Neural crest cell (in vitro differentiated cells): ENCODE measurements at places on chromosomes 2 and 18. TPM values are rescaled to one million over a fixed set of nuclear protein-coding genes. Genes with fewer than 3 reads are reported as not detected.

DNA sequence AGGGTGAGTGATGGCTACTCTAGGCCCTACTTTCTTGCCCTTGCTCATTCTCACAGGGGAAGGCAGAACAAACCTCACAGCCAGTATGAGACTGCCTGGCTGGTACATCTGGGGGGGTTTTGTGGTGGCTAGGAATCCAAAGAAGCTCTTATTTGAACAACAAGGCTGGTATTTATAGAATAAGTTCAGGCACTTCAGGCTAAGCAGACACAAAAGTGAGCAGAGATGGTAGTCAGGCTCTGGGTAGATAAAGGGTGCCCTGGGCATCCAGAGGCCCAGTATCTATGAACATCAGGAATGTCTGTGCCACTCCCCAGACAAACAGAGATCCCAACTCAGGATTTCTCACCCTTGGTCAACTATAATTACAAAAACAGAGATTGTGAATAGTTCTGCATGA lies 57.2 kb upstream of the RTN4 start:
- DNase-seq: no peak

The ZNF521 gene
- total RNA-seq: 86.1 and 87.9 TPM in 2 replicates

The NETO1 gene
- 6.1 and 6.9 TPM in 2 replicates for total RNA-seq

DNA sequence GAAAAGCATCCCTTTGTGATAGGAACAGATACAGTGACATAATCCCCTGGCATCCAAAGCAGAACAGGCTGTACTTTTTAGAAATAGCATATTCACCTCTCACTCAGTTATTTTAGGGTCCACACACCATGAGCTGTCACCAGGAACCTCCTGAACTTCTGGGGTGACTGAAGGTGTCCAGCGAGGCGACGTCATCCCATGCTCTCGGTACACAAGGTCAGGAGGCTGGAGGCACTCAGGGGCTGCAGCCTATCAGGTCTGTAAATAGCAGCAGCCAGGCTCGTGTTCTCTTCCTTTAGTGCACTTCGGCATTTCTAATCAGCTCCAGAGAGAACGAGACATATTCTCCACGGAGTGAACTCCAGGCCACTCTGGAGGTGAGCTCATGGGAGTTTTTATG lies 98.3 kb downstream of the GATA6 start:
- no peak for DNase-seq

The HOXD13 gene
- total RNA-seq: not detected in 2 replicates

The PLEKHM3 gene
- 6.8 and 6.9 TPM in 2 replicates for total RNA-seq

The PPP1R1C gene
- total RNA-seq: 1.7 and 2.2 TPM in 2 replicates

GRCh38 chr2:216181351-216181750 lies 72.2 kb downstream of the XRCC5 start:
- no peak for DNase-seq

GRCh38 chr18:76686737-76687231 lies 135.6 kb upstream of the ZNF236 start:
- DNase-seq: peak; percentile 57

The GKN1 gene
- not detected in 2 replicates for total RNA-seq

The SUMO1 gene
- 128 and 139 TPM in 2 replicates for total RNA-seq

GRCh38 chr2:63555299-63555698 lies 33.0 kb downstream of the WDPCP start:
- no peak for DNase-seq

DNA sequence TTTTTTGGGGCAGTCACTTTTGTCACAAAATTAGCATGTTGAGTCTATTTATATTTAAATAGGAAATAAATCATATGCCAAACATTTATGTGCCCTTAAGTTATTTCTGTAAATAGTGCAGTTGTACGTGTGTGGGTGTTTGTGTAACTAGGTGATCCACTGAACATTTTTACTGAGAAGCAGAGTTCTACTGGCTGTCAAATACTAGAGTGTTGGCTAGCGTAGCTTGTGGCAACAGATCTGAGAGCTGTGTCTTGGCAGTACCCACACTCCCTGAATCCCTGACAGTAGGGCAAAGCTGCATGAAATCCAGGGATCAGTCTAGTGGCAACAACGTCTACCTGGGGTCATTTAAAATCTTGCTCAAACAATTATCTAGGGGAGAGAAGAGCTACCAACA lies 273.1 kb upstream of the SLC8A1 start:
- DNase-seq: no peak

GRCh38 chr2:177917169-177917568 lies 155.4 kb downstream of the PDE11A start:
- no peak for DNase-seq

GRCh38 chr18:13229001-13229671 lies 10.6 kb downstream of the LDLRAD4 start:
- no peak for DNase-seq

- no peak for DNase-seq
Observed at GRCh38 chr2:201854841-201855240, 48.5 kb downstream of the CDK15 start.

DNA sequence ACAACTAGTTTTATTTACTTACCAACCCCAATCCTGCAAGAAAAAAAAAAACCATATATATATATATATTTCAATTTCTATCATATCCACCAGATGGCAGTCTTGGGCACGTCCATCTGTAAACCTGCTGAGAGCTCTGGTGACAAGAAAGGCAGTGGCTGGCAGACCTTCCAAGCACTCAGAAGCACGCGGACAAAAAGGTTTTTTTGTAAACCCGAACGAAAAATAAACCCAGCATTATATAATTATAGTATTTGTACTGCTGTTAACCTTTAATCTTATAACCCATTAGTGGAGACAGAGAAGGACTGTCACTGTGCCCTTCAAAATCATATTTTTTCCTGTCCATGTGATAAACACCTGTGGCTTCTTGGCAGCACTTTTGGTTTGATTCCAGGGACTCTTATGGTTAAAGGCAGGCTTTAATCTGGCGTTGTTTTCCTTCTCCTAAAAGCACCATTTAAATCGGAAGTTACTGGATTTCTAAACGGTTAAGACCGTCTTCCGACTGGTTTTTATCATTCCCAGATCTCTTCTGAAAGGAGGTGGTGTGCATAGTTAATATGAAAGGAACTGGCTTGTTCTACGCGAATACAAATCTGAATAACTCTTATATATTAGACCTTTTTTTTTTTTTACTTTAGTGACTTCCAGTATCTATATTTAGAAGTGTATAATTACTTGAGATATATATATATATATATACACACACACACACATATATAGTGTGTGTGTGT lies 31.0 kb upstream of the SLC3A1 start:
- DNase-seq: peak; percentile 35

The ACKR3 gene
- 24.5 and 26.2 TPM in 2 replicates for total RNA-seq

The BOLL gene
- total RNA-seq: not detected in 2 replicates

DNA sequence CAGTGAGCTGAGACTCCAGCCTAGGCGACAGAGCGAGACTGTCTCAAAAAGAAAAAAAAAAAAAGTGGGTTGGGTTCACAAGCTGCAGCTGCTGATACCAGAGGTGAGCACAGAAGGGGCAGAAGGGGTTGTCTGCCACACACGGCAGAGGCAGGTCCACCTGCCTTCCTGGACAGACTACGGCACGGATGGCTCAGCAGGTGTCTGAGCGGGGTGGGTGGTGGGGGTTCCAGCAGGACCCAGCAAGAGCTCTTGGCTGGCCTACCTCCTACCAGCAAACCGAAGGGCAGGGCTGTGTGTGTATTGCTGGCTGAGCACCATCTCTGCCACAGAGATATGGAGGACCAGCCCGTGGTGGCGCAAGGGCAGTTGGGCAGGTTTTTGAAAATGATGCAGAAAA lies 130.4 kb upstream of the ASB18 start:
- DNase-seq: no peak

The UXS1 gene
- total RNA-seq: 50.2 and 55.4 TPM in 2 replicates

GRCh38 chr2:105802587-105802986 lies 57.9 kb downstream of the NCK2 start:
- DNase-seq: no peak

The CEBPZOS gene
- not detected in 2 replicates for total RNA-seq

GRCh38 chr2:84924173-84925106 lies 19.0 kb downstream of the TMSB10 start:
- DNase-seq: no peak

- DNase-seq: no peak
Observed at GRCh38 chr18:80200932-80201672, 46.2 kb downstream of the PARD6G start.
